ENCODE measurements at places on chromosomes 2 and 18.
A peak's percentile ranks its signal among the peaks of the same experiment; 100 is the strongest.

- H3K4me3 ChIP-seq: no peak overlapping the region
- H3K27me3 ChIP-seq: no peaks in the 10 kb centered on the region
- DNase-seq: no peak
- peaks cover 5% of the 10 kb centered on the region for H3K4me1 ChIP-seq
- no peak overlapping the region for H3K27ac ChIP-seq
Measured at GRCh38 chr18:58095655-58096054, 51.6 kb downstream of the NEDD4L start.

DNA sequence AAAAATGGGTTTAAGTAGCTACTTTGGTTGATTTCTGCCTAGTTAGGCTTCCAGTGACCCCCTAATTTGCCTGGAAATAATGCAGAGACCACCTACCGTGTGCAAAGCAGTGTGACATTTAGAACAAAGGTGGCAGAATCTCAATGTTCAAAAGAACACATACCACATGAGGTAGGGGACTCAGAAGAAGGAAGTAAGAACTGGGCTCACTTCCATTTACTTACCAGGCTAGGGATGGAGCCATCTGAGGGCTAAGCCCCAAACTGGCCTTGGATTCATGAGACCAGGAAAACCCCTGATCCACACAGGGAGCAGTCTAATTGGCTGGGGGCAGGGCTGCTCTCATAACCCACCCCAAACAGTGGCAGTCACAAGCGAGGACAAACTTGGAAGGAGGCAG lies 190.7 kb downstream of the NCKAP5 start:
- H3K4me1 ChIP-seq: no peaks in the 10 kb centered on the region
- DNase-seq: no peak
- no peak overlapping the region for H3K27ac ChIP-seq

DNA sequence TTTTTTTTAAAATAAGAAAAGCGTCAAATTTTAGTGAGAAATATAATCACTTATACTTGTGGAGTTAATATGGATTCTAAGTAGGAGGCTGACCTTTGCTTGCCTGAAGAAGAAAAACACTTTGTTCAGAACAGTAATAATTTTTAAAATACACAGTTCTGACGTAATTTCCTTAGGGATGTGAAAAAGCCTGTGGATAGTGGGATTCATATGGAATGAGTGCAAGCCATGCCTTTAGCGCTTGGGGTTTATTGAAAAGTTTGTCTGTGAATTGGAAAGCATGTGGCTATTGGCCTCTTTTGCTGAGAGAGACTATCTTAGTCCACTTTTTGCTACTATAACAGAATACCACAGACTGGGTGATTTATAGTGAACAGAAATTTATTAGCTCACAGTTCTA lies 151.3 kb downstream of the CCDC85A start:
- H3K36me3 ChIP-seq: no peaks in the 10 kb centered on the region
- no peaks in the 10 kb centered on the region for H3K27me3 ChIP-seq
- no peak overlapping the region for H3K27ac ChIP-seq
- H3K4me3 ChIP-seq: no peak overlapping the region

GRCh38 chr2:110126086-110126773 lies 10.6 kb upstream of the MALL start:
- H3K4me3 ChIP-seq: no peak overlapping the region
- no peaks in the 10 kb centered on the region for H3K36me3 ChIP-seq
- H3K27ac ChIP-seq: no peak overlapping the region

DNA sequence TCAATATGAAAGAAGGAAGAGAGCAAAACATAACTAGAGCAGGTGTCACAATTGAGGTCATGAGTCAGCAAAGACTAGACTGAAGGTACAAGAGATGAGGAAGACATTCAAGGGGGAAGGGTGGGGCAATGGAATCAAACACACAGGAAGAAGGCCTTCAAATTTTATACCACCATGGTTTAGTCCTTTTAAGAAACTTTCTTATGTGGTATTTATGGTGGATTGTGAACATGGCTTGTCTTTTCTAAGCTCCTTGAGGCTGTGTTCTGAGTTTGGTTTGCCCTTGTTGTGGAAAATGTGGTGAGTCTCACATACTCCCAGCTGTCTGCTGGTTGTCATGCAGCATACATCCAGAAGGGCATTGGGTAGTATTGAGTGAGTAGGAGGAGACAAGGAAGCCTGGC lies 62.1 kb downstream of the NABP1 start:
- no peaks in the 10 kb centered on the region for H3K36me3 ChIP-seq
- no peaks in the 10 kb centered on the region for H3K27me3 ChIP-seq
- no peak overlapping the region for H3K27ac ChIP-seq
- no peak overlapping the region for H3K4me3 ChIP-seq

GRCh38 chr2:219035942-219036341 lies 5.4 kb downstream of the CFAP65 start:
- H3K4me3 ChIP-seq: no peak overlapping the region
- no peak overlapping the region for H3K27ac ChIP-seq
- no peaks in the 10 kb centered on the region for H3K4me1 ChIP-seq
- no peaks in the 10 kb centered on the region for H3K36me3 ChIP-seq
- DNase-seq: no peak
- H3K27me3 ChIP-seq: no peaks in the 10 kb centered on the region

GRCh38 chr18:78304192-78305164 lies 675.1 kb upstream of the SALL3 start:
- no peaks in the 10 kb centered on the region for H3K27me3 ChIP-seq
- H3K36me3 ChIP-seq: no peaks in the 10 kb centered on the region
- no peak overlapping the region for H3K4me3 ChIP-seq
- no peak overlapping the region for H3K27ac ChIP-seq
- no peaks in the 10 kb centered on the region for H3K4me1 ChIP-seq

GRCh38 chr2:109529532-109530449 lies 84.0 kb downstream of the SEPTIN10 start:
- no peaks in the 10 kb centered on the region for H3K36me3 ChIP-seq
- no peaks in the 10 kb centered on the region for H3K4me1 ChIP-seq
- no peak for DNase-seq
- no peaks in the 10 kb centered on the region for H3K27me3 ChIP-seq
- no peak overlapping the region for H3K27ac ChIP-seq

DNA sequence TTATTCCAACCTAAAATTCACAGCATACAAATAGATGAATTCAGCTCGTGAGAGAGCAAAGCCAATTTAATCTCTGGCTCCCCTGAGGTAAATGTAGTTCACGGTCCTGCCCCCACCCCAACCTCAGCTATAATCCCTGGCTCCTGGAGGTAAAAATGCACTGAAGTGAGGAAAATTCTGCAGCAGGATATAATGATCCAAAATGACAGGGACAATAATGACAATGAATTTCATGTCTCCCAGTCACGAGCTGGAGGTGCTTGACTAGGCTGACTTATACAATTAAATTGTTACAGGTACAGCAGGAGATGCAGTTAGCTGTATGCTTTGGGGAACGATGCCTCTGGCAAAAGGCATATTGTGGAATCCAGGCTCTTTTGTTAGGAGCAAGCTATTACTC lies 82.0 kb downstream of the GPD2 start:
- H3K4me1 ChIP-seq: no peaks in the 10 kb centered on the region
- H3K27me3 ChIP-seq: no peaks in the 10 kb centered on the region
- peaks cover 14% of the 10 kb centered on the region for H3K36me3 ChIP-seq
- H3K4me3 ChIP-seq: no peak overlapping the region
- DNase-seq: no peak

DNA sequence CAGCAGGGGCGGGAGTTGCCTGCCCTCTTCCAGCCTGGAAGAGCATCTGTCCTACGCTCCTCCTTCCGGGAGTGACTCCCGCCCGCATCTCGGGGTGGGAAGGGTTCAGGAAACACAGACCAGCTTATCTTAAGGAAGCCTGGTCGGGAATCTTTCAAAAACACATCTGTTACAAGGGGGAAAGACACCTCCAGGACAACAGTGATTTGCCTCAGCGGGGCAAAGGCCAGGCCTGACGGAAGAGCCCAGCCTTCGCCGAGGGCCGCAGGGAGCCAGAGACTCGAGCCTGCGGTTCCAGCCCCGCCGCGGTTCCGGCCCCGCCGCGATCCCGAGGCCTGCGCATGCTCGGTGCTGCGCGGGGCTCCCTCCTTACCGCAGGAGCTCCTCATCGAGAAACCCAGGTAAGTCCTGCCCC lies 38.1 kb upstream of the TGIF1 start:
- no peak overlapping the region for H3K27ac ChIP-seq
- no peak for DNase-seq
- peak overlapping the region; percentile 63 for H3K4me3 ChIP-seq

DNA sequence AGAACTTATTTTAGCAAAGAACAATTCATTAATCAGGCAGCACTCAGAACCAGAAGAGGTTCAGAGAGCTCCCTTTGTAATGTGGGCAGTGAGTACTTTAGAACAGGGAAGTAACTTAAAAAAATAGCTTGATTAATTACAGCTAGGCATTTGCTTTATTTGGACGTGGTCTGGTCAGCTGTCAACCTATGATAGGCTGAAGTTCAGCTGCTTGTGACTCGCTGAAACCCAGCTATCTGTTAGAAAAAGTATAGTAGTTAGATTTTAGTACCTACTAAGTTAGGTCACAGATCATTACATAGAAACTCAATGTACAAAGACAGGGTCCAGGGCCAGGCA lies 40.0 kb downstream of the PKDCC start:
- no peak overlapping the region for H3K4me3 ChIP-seq
- H3K36me3 ChIP-seq: no peaks in the 10 kb centered on the region

DNA sequence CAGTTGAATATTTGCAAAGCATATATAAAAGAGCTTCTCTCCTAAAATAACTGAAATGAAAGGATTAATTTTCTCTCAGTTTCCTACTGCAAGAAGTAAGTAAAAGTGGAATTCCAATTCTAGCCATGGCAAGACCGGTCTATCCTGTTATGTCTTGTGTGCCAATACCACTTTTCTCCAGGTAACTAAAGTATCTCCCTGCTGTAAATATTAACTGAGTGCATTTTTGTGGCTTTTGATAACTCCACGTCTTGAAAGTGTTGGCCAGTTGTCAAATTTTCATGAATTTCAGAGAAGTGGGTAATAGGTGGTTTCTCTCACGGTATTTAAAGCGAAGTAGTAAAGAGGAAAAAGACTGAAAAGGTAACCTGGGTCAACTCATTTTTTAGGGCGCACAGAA lies 225.9 kb downstream of the NEDD4L start:
- H3K36me3 ChIP-seq: no peaks in the 10 kb centered on the region
- H3K4me3 ChIP-seq: no peak overlapping the region
- no peak for DNase-seq

DNA sequence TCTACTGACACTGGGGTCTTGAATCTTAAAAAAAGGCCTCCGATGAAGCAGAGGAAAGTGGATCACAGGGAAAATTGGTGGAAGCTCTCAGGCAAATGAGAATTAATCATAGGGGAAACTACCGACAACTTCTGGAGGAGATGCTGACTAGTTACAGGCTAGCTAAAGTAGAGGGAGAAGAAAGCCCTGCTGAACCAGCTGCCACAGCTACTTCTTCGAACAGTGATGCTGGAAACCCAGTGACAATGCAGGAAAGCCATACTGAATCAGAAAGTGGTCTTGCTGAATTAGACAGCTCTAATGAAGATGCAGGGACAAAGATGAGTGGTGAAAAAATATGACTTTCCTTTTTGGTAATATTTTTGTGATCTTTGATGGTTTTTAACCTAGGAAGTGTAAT lies 44.9 kb upstream of the SLC3A1 start:
- H3K4me1 ChIP-seq: peaks cover 8% of the 10 kb centered on the region
- H3K4me3 ChIP-seq: no peak overlapping the region
- no peak overlapping the region for H3K27ac ChIP-seq
- peaks cover 5% of the 10 kb centered on the region for H3K36me3 ChIP-seq
- H3K27me3 ChIP-seq: no peaks in the 10 kb centered on the region

DNA sequence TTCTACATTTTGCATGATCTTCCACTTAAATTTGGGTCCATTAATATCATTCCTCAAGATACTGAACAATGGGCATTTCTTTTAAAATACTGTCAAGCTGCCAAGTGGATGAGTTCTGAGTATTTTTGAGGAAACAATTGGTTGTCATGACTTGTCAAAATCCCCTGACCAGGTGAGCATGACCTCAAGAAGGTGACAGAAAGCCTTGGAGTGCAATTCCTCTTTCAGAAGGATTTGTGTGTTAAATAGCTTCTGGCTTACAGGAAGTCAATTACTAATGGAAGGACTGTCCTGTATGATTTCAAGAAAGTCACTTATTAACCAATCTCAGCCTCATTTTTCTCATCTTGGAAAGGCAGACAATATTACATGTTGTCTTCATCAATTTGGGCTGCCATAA lies 460.6 kb downstream of the TSN start:
- no peak overlapping the region for H3K27ac ChIP-seq
- H3K27me3 ChIP-seq: no peaks in the 10 kb centered on the region
- H3K4me1 ChIP-seq: no peaks in the 10 kb centered on the region
- H3K36me3 ChIP-seq: no peaks in the 10 kb centered on the region
- no peak for DNase-seq

- no peaks in the 10 kb centered on the region for H3K36me3 ChIP-seq
- H3K27me3 ChIP-seq: no peaks in the 10 kb centered on the region
- no peak for DNase-seq
- H3K4me3 ChIP-seq: peak within 1 kb of the TSS; percentile 54
- no peaks in the 10 kb centered on the region for H3K4me1 ChIP-seq
- H3K27ac ChIP-seq: peak within 1 kb of the TSS; percentile 41
Measured at GRCh38 chr2:85577386-85578242, at the start of gene VAMP8. VAMP8 (plus strand) TSS chr2:85577586; CDS start chr2:85577647, 61 bp downstream.

DNA sequence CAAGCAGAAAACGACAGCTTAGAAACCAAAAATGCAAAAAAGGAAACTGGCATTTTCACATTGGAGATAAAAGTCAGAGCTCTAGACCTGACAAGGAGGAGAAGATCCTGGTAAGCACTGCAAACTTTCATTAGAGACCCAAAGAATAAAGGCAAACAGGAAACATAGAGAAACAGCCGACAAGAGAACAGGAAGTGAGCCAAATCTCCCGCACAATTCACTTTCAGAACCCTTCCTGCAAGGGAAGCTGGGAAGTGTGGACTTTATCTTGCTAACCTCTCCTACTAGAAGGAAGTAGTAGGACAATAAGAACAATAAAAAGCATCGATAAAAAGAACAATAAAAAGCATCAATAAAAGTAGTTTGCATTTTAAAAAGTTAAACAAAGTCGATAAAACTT lies 417.8 kb upstream of the SPHKAP start:
- no peak overlapping the region for H3K4me3 ChIP-seq
- H3K36me3 ChIP-seq: no peaks in the 10 kb centered on the region
- DNase-seq: no peak

- H3K36me3 ChIP-seq: no peaks in the 10 kb centered on the region
- H3K27me3 ChIP-seq: no peaks in the 10 kb centered on the region
- no peaks in the 10 kb centered on the region for H3K4me1 ChIP-seq
- no peak for DNase-seq
- no peak overlapping the region for H3K4me3 ChIP-seq
Measured at GRCh38 chr18:68445136-68445535, 269.8 kb downstream of the TMX3 start.

- no peaks in the 10 kb centered on the region for H3K36me3 ChIP-seq
- no peaks in the 10 kb centered on the region for H3K27me3 ChIP-seq
Measured at GRCh38 chr2:3706892-3707291, 3.5 kb downstream of the DCDC2C start.

Data from thoracic aorta (tissue), 2 donors.